PC-3 (cell line): ENCODE measurements at places on chromosomes 3 and 15.

DNA sequence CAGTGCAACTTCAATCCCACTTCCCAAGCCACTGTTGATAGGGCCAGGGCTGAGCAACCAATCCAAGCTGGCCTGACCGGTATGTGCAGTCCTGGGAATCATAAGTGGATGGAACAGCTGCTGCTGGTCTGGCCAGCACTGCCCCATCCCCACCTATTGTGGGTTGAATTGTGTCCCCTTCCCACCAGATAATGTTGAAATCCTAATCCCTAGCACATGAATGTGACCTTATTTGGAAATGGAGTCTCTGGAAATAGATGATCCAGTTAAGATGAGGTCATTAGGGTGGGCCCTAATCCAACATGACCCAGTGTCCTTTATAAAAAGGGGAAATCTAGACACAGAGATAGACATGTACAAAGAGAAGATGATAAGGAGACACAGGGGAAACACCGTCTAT is 13.7 kb upstream of the PDIA5 start:
- H3K4me3 ChIP-seq, result no peak overlapping the region
- no peaks in the 10 kb centered on the region; the same call in 1 of the 2 replicates for H3K4me1 ChIP-seq
- no peak overlapping the region for H3K27ac ChIP-seq
- no peak for DNase-seq

DNA sequence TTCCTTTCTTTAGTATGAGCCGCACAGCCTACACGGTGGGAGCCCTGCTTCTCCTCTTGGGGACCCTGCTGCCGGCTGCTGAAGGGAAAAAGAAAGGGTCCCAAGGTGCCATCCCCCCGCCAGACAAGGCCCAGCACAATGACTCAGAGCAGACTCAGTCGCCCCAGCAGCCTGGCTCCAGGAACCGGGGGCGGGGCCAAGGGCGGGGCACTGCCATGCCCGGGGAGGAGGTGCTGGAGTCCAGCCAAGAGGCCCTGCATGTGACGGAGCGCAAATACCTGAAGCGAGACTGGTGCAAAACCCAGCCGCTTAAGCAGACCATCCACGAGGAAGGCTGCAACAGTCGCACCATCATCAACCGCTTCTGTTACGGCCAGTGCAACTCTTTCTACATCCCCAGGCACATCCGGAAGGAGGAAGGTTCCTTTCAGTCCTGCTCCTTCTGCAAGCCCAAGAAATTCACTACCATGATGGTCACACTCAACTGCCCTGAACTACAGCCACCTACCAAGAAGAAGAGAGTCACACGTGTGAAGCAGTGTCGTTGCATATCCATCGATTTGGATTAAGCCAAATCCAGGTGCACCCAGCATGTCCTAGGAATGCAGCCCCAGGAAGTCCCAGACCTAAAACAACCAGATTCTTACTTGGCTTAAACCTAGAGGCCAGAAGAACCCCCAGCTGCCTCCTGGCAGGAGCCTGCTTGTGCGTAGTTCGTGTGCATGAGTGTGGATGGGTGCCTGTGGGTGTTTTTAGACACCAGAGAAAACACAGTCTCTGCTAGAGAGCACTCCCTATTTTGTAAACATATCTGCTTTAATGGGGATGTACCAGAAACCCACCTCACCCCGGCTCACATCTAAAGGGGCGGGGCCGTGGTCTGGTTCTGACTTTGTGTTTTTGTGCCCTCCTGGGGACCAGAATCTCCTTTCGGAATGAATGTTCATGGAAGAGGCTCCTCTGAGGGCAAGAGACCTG is 13.2 kb downstream of the GREM1 start:
- H3K27me3 ChIP-seq, result no peaks in the 10 kb centered on the region
- DNase-seq, result peak; percentile 57
- H3K36me3 ChIP-seq, result no peaks in the 10 kb centered on the region
- H3K4me1 ChIP-seq, result peaks cover 12% of the 10 kb centered on the region; the same call in 1 of the 2 replicates
- H3K27ac ChIP-seq, result no peak overlapping the region

GRCh38 chr3:112273536-112273935 is 20.5 kb downstream of the SLC9C1 start:
- H3K27me3 ChIP-seq, result peaks cover 82% of the 10 kb centered on the region
- no peak for DNase-seq
- no peaks in the 10 kb centered on the region for H3K4me1 ChIP-seq
- no peaks in the 10 kb centered on the region for H3K36me3 ChIP-seq
- H3K27ac ChIP-seq, result no peak overlapping the region
- no peak overlapping the region for H3K4me3 ChIP-seq

DNA sequence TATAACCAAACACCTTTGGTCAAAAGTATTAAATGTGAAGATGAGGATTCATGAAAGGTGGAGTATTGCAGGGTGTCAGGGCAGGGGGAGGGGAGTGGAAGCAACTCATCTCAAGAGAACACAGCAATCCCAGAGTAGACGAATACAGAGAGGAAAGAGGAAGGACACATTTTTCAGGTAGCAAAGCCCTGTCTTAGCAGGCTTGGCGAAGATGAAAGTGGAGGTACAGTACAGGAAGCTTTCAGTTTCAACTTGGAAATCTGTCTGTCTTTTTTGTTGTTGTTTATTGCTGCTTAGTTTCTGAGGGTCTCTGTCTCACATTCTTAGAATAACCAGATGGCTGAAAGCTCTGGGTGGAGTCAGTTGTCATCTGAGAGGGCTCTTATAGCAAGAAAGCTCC is 80.8 kb upstream of the GPR149 start:
- H3K36me3 ChIP-seq, result no peaks in the 10 kb centered on the region

DNA sequence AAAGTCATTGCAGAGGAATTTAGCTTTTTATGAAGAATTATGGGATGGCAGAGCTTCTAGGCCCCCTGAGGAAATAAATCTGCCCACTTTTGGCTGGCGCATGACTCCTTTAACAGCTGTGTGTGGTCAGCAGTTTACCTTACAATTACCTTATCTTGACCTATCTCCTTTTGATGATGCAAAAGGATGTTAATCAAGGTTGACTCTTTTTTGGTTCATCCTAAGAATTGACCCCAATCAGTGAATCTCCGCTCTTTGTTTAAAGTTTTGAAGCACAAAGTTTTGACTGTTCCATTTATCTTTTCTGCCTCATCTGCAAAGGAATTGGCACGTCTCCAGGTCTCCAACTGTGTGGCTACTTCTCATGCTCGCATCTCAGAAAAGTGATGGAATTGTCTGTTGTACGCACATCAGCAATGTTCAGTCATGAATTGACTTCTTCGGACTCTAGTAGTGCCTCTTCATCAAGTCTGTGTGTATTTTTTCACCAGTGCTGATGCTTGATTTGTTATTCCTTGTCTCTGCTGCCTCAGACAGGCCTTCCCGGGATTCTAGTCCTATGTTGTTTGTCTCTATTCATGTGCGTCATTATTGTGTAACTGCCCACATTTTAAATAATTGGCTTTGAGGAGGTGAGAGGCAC is 196.2 kb upstream of the CFAP20DC start:
- H3K27me3 ChIP-seq, result no peaks in the 10 kb centered on the region
- DNase-seq, result peak; percentile 82
- H3K4me1 ChIP-seq, result peaks cover 57% of the 10 kb centered on the region

- no peaks in the 10 kb centered on the region for H3K27me3 ChIP-seq
- no peaks in the 10 kb centered on the region for H3K36me3 ChIP-seq
- H3K4me3 ChIP-seq, result no peak overlapping the region
- H3K4me1 ChIP-seq, result no peaks in the 10 kb centered on the region
These were observed 230.0 kb upstream of the CNTN3 start for GRCh38 chr3:74844428-74844827.

GRCh38 chr3:175356899-175357324 is 497.8 kb downstream of the NAALADL2 start:
- H3K36me3 ChIP-seq, result no peaks in the 10 kb centered on the region
- no peaks in the 10 kb centered on the region for H3K27me3 ChIP-seq
- peaks cover 9% of the 10 kb centered on the region; the same call in 1 of the 2 replicates for H3K4me1 ChIP-seq
- no peak overlapping the region for H3K4me3 ChIP-seq
- no peak overlapping the region for H3K27ac ChIP-seq

GRCh38 chr3:101043687-101044078 is 50.5 kb upstream of the ABI3BP start:
- H3K36me3 ChIP-seq, result no peaks in the 10 kb centered on the region
- H3K27me3 ChIP-seq, result no peaks in the 10 kb centered on the region
- H3K27ac ChIP-seq, result no peak overlapping the region
- no peak overlapping the region for H3K4me3 ChIP-seq
- H3K4me1 ChIP-seq, result peaks cover 24% of the 10 kb centered on the region

- no peak overlapping the region for H3K4me3 ChIP-seq
- H3K27me3 ChIP-seq, result no peaks in the 10 kb centered on the region
These were observed 31.5 kb upstream of the TM4SF4 start for GRCh38 chr3:149442851-149443544.

- no peaks in the 10 kb centered on the region for H3K36me3 ChIP-seq
- H3K27me3 ChIP-seq, result peaks cover 53% of the 10 kb centered on the region
- no peaks in the 10 kb centered on the region for H3K4me1 ChIP-seq
- DNase-seq, result no peak
- H3K27ac ChIP-seq, result no peak overlapping the region
- H3K4me3 ChIP-seq, result no peak overlapping the region
These were observed 948.2 kb upstream of the CFAP20DC start for GRCh38 chr3:59998058-59998457.

- no peaks in the 10 kb centered on the region for H3K36me3 ChIP-seq
- H3K27ac ChIP-seq, result no peak overlapping the region
- H3K27me3 ChIP-seq, result no peaks in the 10 kb centered on the region; the same call in 1 of the 2 replicates
- H3K4me3 ChIP-seq, result no peak overlapping the region
These were observed 154.1 kb upstream of the GPR149 start for GRCh38 chr3:154584041-154584440.

GRCh38 chr3:8775181-8775580 is 5.8 kb upstream of the OXTR start:
- no peaks in the 10 kb centered on the region for H3K27me3 ChIP-seq
- no peak overlapping the region for H3K27ac ChIP-seq
- no peaks in the 10 kb centered on the region for H3K36me3 ChIP-seq
- no peaks in the 10 kb centered on the region for H3K4me1 ChIP-seq
- no peak overlapping the region for H3K4me3 ChIP-seq

DNA sequence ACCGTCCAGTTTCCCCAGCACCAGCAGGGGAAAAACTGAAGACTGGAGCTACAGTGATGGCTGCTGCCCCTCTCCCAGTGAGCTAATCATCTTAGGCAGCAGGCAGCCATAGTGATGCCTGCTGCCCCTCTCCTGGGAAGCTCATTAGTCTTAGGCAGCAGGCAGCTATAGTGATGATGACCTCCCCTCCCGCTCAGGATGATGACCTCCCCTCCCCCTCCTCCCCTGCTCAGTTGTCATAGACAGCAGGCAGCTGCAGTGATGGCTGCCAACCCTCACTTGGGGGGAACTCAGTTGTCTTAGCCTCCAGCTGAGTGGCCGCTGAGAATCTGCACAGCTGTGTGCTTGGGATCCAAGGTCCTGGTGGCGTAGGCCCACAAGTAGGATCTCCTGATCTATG is 80.9 kb upstream of the MANF start:
- DNase-seq, result no peak
- no peak overlapping the region for H3K4me3 ChIP-seq
- H3K27me3 ChIP-seq, result peaks cover 5% of the 10 kb centered on the region; the same call in 1 of the 2 replicates
- H3K36me3 ChIP-seq, result no peaks in the 10 kb centered on the region
- no peak overlapping the region for H3K27ac ChIP-seq

- DNase-seq, result no peak
- H3K27ac ChIP-seq, result no peak overlapping the region
- no peaks in the 10 kb centered on the region for H3K27me3 ChIP-seq
- H3K36me3 ChIP-seq, result no peaks in the 10 kb centered on the region
- no peaks in the 10 kb centered on the region for H3K4me1 ChIP-seq
- no peak overlapping the region for H3K4me3 ChIP-seq
These were observed 305.1 kb downstream of the GAP43 start for GRCh38 chr3:115928376-115928775.
